ENCODE measurements at places on chromosomes 6 and 20. TPM values are rescaled to one million over a fixed set of nuclear protein-coding genes. Genes with fewer than 3 reads are reported as not detected.

The ARMC2 gene
- 12.5 TPM for total RNA-seq

The CD109 gene
- total RNA-seq, result 20.4 TPM

The MMP24 gene
- 0.88 TPM for total RNA-seq

- DNase-seq, result peak; percentile 96
These were observed 31.5 kb downstream of the SF3B5 start for GRCh38 chr6:144063744-144064401.

DNA sequence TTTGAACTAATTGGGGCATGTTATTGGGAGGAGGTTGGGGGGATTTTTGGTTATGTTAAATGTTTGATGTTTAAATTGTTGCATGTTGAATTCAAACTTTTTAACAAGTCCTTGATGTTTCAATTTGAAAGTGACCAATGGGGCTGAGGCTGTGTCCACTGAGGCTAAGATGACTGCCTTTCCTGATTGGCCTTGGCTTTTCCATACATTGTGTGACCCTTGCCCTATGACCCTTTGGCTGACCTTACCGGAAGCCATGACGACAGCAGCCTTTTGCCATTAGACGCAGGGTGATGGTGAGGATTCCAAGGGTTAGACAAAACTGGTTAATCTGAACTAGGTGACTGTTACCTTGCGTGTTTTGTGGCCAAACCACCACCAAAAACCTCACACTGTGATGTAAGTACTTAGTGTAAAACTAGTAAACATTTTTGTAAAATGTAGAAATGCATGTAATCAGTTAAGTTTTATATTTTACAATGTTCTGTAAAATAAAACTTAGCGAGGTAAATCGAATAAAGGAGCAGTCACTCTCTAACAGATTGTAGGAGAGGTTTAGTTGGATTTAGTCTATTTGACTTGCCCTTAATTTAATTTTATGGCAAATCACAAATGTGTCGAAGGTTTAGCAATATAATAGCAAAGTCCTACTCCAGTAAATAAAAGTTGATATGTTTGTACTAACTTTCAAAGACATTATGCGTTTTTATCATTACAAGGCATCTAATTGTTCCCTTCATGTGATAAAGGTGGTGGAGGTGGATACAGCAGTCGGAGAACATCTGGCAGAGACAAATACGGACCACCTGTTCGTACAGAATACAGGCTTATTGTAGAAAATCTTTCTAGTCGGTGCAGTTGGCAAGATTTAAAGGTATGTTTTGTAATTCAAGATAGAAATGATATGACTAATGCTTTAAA, 1.6 kb downstream of the SRSF6 start:
- DNase-seq, result no peak

DNA sequence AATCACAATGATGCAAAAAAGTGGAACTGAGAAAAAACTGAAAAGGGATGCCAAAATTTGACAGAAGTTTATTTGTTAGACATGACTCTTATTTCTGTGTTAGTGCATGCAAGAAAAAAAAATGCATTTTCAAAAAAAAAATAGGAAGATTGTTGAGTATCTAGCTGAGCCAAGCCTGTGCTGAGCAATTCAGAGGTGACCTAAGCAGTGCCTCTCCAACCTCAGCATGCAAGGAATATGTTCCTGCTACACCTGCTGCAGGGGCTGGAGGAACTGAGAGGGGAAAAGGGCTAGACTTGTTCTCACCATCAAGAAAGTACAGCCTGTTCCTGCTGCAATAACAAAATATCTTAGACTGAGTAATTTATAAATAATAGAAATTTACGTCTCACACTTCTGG, 24.0 kb downstream of the BPIFA2 start:
- DNase-seq, result no peak

DNA sequence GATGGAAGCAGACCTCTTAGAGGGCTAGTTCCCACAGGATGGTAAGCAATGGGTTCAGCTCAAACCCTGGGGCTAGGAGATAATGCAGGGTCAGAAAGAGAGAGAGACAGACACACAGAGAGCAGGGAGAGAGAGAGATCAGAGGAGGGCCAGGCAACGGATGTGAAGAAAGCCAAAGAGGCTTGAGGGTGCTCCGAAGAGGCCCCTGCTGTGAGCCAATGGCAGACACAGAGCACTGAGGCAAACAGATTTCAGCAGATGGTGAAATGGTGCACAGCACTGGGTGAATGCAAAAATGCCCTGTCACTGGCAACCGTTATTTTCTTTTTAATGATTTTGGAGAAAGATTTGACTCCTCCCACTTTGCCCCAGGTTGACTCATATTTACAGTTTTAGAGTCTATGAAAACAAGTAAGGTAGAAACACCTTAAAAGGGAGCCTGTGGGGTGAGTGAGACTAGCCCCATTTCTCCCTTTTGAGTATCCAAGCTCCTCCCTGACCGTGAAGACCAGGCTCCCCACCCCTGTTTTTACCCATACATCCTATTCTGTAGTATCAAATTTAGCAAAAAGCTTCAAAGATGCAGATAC, 840 bp downstream of the DEFB132 start:
- no peak for DNase-seq

Measured in posterior vena cava (tissue), 2 donors.